ENCODE measurements at places on chromosomes 2 and 18.

DNA sequence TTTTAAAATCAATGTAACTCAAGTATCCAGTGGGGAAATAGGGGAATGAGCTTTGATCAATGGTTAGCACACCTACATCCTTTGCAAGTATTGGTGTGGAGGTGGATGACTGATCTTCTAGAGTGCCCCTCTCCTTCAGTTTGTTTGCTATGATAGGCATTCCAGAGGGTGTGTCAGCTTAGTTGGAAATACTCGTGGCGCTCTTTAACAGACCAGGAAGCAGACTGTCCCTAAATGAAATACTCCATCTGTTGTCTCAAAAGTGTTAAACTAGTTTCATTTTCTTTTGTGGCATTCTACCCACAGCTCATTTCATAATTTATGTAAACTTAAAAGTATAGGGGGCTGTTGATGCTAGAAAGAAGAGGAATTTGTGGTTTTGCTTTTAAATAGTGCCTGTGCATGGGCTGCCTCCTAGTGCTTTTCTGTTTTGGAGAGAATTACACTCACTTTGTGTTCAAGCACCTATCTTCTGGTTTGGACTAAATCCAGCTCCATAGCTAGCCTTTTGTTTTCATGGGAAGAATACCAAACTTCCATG lies 66.2 kb downstream of the STAT1 start:
- no peak for DNase-seq

DNA sequence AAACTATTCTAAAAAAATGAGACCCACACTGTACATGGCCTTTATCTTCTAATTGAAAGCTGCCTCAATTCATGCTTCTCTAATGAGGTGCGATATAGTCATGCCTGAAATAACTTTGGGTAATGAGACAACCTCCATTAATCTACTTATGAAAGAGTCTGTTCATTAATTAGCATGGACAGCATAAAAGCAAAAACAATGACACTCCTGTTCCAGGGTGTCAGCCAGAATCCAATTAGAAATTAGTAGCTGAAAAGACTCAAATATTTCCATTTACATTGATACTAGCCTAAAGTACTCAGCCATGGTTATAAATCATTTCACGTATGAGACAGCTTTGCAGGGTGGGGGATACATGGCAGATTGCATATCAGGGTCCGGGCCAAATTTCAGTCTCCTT lies 288.7 kb downstream of the AKAIN1 start:
- DNase-seq: no peak

- DNase-seq: no peak
Measured at GRCh38 chr2:48474574-48475298, 55.2 kb upstream of the STON1 start.

DNA sequence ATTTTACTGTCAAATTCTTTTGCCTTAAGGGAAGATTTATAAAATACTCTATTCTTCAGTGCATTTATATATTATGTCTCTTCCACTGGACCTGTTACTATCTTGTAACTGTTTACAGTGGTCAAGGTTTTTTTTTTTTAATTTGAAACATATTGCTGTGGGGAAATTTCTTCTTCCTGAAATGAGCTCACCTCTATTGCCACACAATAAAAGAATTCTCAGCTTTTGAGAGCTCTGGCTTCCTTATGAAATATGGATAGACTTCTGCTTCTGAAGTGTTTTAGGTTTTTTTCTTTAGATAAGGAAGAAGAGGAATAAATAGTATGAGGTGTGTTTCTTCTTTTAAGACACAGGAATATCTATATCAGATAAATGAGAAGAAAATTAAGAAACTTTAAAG lies 7.7 kb downstream of the VRK2 start:
- DNase-seq: no peak

DNA sequence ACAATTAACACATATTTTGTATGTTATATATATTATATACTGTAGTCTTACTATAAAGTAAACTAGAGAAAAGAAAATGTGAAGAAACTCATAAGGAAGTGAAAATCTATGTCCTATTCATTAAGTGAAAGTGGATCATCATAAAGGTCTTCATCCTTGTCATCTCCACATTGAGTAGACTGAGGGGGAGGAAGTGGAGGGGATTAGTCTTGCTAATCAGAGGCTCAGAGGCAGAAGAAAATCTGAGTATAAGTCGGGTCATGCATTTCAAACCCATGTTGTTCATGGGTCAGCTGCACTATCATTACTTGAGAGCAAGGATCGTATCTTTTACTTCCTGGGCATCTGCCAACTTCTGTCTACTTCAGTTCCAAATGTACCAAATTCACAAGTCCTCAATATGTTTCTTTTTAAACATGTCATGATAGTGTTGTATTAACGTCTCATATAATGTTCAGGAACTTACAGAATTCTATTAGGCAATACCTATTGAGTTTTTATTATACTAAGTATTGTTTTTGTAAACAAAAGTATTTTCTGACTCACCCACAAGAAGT lies 208.9 kb upstream of the BOD1L2 start:
- no peak for DNase-seq

GRCh38 chr2:234203135-234203984 lies 152.9 kb downstream of the SPP2 start:
- no peak for DNase-seq

DNA sequence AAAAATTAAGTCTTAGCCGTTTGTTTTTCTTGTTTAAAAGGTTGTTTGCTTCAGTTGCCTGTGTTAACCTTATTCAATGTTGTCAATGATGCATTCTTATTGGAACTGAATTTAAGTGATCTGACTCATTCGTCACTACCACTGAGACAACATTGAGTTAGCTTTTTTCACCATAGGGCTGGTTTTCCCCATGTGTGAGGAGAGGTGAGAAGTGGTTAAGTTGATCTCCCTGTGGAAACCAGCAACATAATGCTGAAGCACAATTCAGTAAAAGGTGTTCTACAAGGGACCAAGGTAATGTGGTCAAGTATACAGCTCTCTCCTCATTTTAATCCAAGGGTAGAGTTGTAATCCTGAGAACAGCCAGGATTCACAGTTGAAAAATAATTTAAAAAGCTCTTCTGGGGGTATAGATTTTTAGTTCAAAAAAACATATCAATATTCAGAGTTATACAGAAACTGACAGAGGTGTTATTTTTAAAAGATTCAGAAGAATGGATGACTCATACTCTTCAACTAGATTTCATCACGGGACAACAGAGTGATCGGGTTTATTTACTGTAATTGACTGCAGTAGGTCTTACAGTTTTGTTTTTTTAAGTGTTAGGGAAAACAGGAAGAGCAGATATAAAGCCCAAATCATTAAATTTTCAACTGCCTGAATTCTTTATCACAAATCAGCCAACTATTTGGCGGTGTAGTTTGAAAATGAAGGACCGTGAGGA lies 12.6 kb downstream of the NOP58 start:
- DNase-seq: no peak

DNA sequence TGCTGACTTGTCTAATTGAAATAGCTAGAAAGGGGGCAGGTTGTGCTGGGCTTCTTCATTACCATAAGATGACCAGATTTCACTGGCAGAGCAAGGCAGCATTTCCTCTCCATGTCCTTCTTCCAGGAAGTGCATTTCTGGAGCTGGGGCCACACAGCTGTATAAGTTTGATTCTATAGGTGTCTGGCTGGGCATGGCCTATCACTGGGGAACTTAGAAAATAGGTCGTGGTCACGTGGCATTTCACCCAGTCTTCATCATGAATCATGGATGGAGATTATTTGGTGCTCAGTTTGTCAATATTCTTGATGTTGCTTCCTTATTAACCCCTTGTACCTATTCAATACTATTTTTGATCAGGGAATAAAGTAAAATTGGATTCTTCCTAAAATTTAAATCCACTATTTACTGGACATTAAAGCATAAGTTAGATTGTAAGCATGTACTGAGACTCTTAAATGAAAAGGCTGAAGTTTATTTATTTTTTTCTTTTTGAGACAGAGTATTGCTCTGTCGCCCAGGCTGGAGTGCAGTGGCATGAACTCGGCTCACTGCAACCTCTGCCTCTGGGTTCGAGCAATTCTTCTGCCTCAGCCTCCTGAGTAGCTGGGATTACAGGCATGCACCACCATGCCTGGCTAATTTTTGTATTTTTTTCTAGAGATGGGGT lies 49.5 kb upstream of the TMEM87B start:
- no peak for DNase-seq

- DNase-seq: no peak
Measured at GRCh38 chr18:78939105-78939504, 40.5 kb upstream of the SALL3 start.

GRCh38 chr2:54665436-54665856 lies 58.0 kb upstream of the EML6 start:
- DNase-seq: peak; percentile 47

DNA sequence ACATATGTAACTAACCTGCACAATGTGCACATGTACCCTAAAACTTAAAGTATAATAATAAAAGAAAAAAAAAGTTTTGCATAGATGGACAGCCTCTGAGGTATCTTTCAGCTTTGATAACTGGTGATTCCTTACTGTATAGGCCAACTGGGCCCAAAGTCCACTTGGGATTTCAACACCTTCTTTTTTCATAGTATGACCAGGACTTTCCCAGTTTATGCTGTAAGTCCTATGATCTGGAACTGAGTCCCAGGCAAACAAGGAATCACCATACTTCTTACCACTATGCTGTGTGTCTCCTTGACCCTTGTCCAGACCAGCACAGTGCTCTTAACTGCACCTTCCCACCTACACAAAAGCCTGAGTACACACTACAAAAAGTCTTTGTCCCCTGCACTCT lies 205.1 kb upstream of the RBBP8 start:
- DNase-seq: no peak

GRCh38 chr2:224724331-224724730 lies 8.2 kb upstream of the CCDC195 start:
- no peak for DNase-seq

- no peak for DNase-seq
Measured at GRCh38 chr2:170146784-170147183, 31.2 kb upstream of the MYO3B start.

DNA sequence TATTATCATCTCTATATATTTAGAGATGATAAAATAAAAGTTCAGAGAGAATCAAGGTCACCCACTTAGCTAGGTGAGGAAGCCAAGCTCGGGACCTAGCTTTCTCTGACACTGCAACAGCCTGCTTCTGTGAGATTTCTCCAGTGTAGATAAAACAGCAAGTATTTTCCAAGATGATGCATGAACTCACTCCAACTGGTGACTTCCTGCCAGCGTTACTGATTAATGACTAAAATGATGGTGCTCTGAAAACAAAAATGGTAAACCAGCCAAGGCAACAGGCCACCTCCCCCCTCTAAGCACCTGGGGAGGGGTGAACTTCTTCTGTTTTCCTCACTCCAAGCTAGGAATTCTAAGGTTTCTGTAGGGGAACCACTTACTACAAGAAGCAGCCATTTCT lies 510.2 kb upstream of the ID2 start:
- no peak for DNase-seq

- no peak for DNase-seq
Measured at GRCh38 chr2:69948032-69948962, 13.1 kb downstream of the ASPRV1 start.

GRCh38 chr2:177193240-177193639 lies 19.4 kb upstream of the HNRNPA3 start:
- DNase-seq: no peak

- DNase-seq: no peak
Measured at GRCh38 chr2:127072970-127073369, 34.0 kb downstream of the BIN1 start.

DNA sequence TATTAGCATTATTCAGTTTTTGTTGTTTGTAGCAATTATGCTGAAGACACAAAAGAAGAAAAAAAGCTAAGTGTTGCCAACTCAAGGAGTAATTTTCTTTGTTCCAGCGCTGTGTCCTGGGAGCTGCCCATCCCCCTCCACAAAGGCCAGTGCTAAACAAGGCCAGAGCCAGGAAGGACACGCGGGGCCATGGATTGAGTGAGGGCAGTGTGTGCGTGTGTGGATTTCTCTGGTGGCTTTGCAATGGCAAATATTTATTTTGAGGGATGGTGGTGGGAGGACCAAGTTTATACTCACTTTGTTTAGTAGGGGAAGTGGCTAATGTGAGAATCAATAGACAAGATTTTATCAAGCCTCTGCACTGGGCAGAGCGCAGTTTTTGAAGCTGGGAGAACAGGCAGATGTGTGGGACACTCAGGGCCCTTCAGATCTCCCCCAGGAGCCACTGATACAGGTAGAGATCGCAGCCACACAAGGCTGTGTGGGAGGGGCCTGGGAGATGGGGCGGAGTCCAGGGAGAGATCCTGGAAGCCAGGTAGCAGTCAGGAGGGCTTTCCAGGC lies 11.4 kb downstream of the AGAP1 start:
- DNase-seq: no peak

DNA sequence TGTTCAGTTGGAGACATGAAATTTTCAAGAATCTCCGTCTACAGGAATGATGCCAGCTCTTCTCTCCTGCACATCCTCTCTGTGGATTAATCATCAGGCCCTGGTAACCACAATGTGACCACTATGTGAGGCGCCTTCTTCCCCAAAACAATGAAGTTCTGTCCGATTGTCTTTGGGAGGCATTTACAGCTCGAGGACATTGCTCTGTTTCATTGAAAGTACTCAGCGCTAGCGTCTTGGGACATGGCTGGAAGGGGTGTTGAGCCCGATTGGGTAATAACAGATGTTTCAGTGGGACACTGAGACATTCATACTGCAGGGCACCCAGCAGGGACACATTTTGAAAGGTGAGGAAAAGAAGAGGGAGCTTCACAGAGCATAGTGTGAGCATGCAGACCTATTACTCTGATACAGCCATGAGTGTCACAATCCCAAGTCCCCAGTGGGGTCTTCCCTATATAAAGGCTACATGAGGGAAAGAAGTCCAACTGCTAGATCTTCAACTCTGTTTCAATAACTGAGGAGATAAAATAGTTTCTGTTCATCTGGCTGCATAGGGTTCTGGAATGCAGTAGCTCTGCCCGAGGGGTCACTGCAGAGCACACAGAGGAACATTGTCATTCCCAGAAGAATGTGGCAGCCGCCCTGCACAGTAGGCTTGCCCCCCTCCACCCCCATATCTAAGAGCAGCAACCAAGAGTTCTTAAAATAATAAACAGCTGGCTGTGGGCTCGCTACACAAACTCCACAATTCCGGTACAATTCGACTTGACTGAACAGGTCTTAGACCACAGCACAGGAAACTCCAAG lies 237.3 kb downstream of the OSR1 start:
- DNase-seq: no peak

GRCh38 chr18:23351521-23351920 lies 101.6 kb upstream of the RIOK3 start:
- DNase-seq: no peak

- no peak for DNase-seq
Measured at GRCh38 chr2:97951155-97951680, 44.5 kb downstream of the TMEM131 start.

DNA sequence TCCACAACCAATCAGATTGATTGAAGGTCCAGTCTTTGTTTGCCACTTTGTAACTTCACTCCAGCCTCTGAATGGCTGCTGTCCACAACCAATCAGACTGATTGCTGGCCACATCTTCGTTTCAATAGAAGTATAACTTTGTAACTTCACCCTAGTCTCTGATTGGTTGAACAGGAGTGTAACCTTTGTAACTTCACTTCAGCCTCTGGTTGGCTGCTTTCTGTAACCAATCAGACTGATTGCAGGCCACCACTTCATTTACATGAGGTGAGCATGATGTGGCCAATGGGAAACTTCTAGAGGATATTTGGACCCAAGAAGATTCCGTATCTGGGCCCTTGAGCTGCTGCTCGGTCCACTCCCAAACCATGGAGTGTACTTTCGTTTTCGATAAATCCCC lies 16.9 kb upstream of the ALPP start:
- DNase-seq: no peak

GRCh38 chr18:46764586-46764985 lies 7.7 kb upstream of the ST8SIA5 start:
- DNase-seq: no peak

GRCh38 chr2:236814593-236814992 lies 245.0 kb downstream of the ACKR3 start:
- DNase-seq: no peak

Data from activated CD4-positive, alpha-beta memory T cell treated with anti-CD3 and anti-CD28 coated beads, Interleukin-2, amount 10 ng/mL, durations not matched to agents 7 days and 5 days (primary cell).